ENCODE measurements at places on chromosomes 6 and 20.

DNA sequence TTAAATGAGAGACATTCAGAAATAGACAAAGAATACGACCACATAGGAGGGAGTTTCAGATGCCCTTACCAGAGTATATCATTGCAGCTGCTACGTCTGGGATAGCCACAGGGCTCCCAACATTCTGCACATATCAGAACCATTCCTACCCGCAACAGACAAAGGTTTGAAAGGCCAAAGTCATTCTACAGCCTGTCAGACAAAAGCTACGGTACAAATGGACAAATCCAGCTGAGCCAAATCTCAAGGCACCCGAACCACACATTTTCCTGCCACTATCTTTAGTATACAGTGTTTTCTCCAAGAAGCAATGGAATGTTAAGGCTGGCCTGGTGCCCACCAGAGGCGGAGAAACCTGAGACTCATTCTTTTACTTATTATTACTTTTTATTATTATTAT is 30.5 kb upstream of the LYRM2 start:
- DNase-seq, result no peak

DNA sequence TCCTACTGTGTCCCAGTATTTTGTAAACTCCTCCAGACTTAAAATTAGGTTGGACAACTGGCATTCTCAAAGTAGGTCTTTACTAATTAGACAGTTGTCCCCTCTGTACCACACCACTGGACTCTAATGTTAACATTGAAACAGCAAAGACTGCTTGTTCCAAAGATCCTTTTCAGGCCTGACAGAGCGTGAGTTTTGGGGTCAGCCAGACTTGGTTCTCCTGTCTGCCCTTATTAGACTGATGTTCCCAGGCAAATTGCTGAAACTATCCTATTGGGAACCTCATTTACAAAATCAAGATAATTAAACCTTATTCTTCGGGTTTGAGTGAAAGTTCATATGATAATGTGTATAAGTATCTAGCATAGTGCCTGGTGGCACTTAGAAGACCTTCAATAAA is 3.7 kb upstream of the BICRAL start:
- no peak for DNase-seq

DNA sequence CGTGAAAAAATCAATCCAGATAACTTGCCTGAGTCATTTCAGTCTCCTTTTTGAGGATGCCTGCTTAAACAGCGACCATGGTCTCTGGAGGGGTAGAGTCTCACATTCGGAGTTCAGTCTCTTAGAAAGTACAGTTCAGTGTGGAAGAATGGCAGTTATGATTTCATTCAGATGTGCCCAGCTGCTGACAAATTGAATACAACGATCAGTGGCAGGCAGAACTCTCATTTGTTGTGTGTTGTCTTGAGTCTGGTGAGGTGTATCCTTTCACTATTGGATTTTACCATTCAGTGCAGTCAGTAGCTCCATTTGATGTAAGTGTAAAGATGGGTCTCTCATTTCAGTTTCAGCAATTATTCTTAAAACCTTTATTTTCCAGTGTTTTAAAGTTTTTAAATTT is 639 bp upstream of the TULP4 start:
- DNase-seq, result no peak

GRCh38 chr20:7994809-7995208 is 24.8 kb downstream of the TMX4 start:
- DNase-seq, result no peak

GRCh38 chr6:102766963-102767362 is 1373.5 kb downstream of the GRIK2 start:
- no peak for DNase-seq

DNA sequence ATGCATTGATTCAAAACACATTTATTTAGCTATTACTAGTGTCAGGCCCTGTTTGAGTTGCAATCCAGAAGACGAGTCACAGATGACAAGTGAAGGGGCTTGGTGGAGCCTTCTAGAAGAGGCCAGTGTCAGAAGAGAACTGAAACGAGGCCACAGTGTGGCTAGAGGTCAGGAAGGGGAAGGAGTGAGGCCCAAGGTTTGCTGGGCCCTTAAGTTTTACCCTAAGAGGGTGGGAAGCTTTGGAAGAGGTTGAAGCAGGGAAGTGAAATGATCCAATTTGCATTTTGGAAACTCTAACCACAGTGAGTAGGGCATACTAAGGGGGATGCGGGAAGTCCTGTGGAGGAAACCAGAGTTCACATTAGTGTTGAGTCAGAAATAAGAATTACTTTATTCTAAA is 25.0 kb downstream of the TTK start:
- no peak for DNase-seq

- DNase-seq, result no peak
Measured at GRCh38 chr20:752291-752690, 16.0 kb downstream of the SLC52A3 start.

DNA sequence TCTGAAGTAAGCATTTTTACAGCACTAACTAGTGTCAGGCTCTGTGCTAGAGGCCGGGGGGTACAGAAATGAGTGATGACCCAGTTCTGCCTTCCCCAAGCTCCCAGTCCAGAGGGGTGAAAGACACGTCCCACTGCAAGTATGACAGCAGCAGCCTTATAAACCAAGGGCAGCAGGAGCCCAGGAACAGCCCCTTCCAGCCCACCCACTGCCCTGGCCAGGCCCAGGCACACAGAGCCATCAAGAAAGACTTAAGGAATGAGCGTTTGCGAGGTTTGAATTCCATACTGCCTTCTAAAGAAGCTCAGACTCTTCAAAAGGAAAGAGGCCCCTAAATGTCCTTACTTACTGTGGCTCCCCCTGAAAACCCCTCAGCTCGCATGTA is 10.0 kb downstream of the TRERF1 start:
- DNase-seq, result no peak

DNA sequence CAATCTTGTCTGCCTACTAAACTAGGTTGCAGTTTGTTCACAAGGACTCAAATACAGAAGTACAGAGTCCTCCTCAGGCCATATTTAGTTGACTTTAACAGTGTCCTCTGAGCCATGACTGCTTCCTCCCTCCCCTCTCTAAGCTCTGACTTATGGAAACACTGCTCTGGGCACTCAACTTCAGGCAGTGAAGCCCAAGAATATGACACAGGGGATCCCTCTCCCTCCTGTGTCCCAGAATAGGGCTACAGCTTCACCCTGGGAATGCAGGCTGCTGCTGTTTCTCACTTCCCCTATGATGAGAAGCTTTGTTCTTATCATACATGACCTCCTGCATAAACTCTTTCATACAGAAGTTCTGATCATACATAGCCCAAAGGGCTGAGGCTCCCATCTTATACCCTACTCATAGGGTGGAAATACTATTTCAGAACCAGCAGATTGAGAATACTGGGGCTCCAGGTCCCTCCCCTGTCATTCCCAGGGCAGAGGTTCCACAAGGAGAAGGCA is 97.3 kb upstream of the UST start:
- no peak for DNase-seq

GRCh38 chr20:58450254-58450653 is 61.2 kb downstream of the VAPB start:
- no peak for DNase-seq

DNA sequence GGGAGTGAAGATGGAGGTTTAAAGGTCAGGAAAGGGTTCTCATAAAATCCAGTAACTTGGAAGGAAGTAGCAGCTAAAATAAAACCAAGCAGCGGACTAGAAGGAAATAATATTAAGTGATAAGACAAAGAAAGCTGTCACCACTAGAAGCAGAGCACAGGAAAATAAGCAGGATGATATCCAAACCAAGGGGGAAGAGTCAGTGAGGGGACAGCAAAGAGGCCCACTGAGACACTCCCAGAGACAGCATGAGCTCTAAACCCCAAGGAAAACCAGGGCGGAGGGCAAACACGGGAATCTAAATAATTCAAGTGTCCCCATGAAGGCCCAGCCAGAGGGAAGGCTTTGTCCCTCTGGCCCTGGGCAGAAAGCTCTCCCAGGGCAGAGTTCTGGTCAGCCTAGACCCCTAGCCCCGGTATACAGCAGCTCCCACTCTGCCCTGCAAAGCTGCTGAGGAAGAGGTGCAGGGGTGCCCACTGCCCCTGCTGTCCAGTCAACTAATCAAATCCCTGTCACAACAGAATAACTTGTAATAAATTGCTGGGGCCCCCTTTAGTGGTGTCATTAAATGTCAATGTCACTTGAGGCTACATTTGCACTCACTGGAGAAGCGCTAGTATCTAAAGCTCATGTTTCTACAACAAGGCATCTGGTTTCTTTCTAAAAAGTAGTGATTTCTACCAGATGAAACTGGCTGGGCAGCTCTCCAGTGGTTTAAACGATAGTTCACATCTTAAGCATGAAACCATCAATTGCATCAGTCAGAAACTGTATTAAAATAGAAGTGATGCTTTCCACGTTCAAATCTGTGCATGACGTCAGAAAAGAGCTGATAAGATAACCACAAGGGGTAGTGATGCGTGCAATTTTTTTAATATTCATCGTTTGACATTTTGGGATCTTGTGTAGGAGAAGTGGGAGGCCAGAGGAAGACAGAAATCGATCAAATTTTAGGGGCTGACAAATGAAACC is 13.6 kb downstream of the PDE10A start:
- no peak for DNase-seq

- no peak for DNase-seq
Measured at GRCh38 chr20:59120491-59120890, 43.1 kb upstream of the ZNF831 start.

GRCh38 chr6:28922821-28923317 is 916 bp downstream of the TRIM27 start:
- no peak for DNase-seq

DNA sequence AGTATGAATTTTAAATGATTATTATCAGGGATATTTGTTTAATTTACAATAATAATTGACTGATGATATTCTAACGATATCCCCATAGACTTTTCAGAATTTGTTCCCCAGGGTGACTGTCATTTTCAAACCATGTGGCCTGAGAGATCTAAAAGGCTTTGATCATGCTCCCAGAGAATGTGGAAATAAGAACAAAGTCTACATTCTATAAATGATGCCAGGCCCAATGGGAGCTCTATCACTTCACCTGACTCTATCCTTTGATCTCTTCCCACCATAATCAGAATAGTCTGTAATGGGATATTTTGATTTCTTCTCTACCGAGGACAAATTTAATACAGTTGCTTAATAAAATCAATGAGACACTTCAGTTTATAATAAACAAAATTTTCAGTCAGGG is 483.4 kb upstream of the IRAK1BP1 start:
- no peak for DNase-seq

DNA sequence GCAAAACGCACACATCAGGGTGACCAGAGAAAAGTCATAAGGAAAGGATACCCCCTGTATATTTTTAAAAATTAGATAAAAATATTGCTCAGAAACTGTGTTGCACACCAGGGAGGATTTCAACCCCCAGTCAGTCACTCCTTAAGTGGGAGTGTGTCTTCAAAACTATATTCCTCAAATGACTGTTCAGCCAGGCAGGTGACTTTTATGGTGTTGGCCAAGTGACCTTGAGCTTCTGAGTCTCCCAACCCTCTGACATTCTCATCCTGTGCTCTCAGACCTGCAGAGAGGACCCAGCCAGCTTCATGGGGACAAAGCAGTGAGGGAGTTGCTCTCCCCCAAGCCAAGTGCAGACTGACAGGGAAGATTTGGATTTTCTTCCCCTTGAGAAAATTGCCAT is 311.9 kb upstream of the JARID2 start:
- DNase-seq, result no peak

DNA sequence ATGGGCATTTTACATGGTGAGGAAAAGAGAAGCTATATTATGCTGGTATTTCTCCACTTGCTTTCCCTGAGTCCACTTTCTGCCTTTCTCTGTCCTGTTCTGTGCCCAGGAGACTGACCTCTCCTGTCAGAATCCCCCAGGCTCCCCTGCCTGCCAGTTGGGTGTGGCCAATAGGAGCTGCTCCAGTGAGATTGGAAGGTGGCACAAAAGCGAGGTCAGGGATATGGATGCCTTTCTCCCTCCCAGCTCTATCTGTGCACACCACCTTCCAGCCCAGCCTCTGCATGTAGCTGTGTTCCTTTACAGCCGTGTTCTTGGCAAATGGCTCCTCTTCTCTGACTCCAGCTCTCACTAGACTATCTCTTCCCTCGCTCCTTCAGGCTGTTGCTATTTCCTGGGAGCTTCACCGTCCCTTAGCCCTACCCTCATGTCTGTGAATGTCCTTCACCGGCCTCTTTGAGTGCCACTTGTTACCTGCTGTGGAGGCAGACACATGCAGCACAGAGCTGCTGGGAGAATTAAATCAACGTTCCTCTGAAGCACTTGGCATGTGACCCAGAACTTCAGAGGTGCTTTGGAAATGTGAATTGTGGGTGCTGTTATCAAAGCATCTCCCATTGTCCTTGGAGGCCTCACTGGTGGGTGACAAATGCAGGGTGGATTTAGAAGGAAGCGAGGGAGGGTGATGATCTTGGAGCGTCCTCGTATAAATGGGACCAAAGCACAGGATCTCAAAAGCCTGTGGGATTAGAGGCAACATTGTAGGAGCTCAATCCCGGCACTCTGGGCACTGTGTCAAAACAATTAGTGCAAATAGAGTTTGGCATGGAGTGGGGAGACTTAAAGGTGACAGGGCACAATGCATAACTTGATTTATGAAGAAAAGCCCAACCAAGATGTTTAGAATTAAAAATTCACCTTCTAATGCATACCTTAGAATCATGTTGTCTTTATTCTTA is 28.9 kb upstream of the RALGAPA2 start:
- DNase-seq, result no peak

GRCh38 chr6:31470801-31471200 is 27.1 kb upstream of the MICB start:
- no peak for DNase-seq

- no peak for DNase-seq
Measured at GRCh38 chr6:113004470-113005270, 657.5 kb downstream of the RFPL4B start.

Data from NCI-H2081 treated with DMSO at 0.1 percent for 48 hours (cell line).